ENCODE measurements at places on chromosomes 5 and 9.
A peak's percentile ranks its signal among the peaks of the same experiment; 100 is the strongest.

GRCh38 chr9:108994695-108995094, 18.6 kb downstream of the CTNNAL1 start:
- DNase-seq, result peak; percentile 12

DNA sequence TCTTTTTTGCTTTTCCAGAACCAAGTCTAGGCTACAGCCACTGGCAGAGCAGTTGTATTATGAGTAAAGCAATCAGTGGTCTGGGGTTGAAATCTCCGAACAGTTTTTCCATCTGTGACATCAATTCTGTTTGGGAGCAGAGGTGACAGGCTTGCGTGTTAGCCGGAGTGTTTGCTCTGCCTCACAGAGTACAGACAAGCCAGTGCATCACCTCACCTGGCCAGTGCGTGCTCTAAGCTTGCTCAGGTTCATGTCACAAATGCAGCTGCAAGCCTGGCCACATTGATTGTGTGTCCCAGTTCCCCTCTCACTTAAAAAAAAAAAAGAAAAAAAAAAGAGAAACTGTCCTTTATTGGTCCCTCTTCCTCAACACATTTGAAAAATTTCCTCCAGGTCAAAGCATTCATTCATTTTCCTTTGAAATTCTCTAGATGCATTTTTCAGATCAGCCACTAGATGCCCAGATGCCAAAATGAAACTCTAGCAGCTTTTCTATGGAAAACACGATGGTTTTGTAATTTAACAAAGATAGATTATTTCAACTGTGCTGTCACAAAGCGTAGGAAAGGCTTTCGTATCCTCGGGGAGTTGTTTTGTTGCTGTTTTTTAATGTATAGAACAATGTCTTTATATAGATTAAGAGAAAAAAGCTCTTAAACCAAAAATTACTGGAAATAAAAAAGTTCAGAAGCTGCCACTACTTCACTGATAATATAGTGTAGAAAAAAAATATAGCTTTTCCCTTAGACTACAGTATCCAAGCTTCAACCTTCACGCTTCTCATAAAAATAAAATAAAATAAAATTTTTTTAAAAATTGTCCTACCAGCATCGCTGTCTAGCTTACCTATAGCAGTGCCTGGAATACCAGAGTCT, 585.5 kb downstream of the TLE1 start:
- DNase-seq, result peak; percentile 23

- DNase-seq, result no peak
Measured at GRCh38 chr9:98644011-98644410, 64.7 kb downstream of the GABBR2 start.

GRCh38 chr5:35133186-35133585, 85.4 kb upstream of the AGXT2 start:
- DNase-seq, result peak; percentile 69

DNA sequence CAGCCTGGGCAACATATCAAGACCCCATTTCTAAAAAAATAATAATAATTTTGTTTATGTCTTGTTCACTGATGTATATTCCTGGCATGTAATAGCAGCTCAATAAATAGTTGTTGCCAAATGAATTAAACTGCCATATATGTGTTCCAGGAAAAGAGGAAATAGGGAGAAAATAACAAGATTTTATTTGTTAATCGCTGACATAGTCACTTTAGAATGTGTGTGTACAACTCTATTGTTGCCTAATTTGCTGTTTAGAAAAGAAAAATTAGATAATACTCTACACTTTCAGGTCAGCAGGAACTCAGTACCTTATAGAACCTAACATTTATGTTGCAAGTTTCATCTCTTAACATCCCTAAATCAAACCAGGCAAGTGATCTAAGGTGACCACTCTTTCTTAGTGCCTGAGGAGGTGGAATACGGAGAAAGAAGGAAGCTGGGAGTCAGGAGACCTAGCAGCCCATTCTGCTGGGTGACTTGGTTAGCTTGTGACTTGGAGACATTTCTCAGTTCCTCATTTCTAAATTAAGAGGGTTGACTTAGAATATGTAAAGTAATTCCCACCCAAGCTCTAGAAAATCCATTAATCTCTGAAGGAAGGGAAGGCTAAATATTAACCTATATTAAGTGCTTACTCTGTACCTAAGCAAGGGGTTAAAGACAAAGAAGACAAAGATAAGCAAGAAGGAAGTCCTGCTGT, 110.3 kb upstream of the IQGAP2 start:
- no peak for DNase-seq

DNA sequence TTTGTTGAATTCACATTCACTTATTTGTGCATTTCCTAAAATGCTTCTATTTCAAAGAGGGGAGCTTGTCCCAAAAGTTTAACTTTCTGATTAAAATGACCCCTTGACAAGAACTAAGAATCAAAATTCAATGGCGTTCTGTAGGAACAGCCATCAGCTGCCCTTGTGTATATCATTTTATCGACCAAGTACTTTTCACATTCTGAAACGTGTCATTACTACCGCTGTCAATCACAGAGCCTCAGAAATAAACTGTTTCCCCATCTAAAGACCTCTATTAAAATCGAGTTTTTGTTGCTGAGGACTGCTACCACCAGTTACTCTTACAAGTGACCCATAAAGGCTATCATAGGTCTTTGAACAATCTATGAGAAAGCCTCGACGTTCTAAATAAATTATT, 1.6 kb upstream of the FOXD1 start:
- DNase-seq, result no peak

DNA sequence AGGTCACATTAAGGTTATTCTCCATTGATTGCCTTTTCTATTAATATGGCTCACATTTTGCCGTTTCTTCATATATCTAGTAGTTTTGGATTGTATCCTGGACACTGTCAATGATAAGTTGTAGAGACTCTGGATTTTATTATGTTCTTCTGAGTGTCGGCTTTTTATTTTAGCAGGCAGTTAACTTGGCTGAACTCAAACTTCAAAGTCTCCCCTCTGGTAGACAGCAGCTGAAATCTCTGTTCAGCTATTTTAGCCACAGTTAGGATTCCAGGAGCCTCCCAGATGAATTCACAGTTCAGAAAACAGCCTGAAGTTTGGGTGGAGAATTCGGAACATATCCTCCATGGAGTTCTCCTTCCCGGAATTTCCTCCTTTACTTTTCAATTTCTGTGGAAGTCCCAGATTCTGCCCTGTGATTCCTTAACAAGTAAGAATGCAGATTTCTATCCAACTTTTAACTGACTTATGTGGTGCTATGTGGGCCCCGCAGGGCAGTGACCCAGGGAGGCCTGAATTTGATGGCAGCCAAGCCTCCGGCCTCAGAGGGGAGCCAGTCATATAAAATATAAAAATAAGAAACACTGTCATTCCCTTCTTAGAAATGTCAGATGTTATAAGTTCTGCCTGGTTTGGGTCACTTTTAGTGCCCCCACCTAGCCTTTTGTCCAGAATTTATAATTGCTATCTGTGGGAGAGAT, 39.3 kb upstream of the MVB12B start:
- DNase-seq, result no peak

GRCh38 chr9:113708821-113709713, 167.0 kb upstream of the ZNF618 start:
- no peak for DNase-seq

DNA sequence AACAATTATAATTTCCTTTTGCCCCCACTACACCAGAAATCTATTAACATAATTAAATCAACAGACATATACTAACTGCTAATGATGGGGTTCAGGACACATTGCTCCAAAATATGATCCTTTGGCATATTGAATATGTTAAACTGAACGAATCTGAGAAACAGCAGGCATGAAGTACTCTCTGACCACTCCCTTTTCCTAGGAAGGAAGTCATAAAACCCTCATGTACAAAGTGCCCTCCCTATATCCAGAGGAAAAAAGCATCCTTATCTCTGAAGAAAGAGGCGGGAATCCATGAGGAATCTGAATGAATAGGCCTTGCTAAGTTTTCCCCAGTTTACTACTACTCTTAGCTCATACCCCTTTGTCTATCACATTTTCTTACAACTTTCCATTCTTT, 67.9 kb downstream of the ADAMTS6 start:
- DNase-seq, result no peak

DNA sequence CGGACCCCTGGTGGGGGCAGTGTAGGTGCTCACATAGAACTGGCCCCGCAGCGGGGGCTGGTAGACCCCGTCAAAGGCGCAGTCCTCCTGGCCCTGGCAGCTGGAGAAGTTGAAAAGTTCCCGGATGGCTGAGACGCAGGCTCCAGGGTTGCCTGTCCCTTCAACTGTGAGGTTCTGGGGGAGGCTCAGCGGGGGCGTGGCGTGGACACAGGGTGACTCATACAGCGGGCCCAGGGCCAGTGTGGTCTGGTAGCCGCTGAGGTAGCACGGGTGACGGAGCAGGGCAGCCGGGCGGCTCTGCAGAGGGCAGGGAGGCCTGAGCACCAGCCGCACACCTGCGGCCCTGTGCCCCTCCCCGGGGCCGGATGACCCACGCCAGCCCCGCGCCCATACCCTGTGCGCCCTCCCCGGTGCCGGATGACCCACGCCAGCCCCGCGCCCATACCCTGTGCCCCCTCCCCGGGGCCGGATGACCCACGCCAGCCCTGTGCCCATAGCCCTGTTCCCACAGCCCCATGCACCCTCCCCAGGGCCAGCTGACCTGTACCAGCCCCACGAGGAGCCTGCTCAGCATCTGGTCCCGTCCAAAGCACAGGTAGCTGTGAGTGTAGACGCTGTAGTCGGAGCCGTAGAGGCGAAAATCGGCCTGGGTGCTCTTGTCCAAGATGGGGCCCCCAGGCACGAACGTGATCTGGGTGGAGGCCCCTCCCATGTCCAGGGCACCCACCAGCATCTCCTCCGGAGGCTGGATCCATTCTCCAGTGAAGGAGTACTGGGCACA, 5.0 kb downstream of the ENTPD8 start:
- peak; percentile 93 for DNase-seq

DNA sequence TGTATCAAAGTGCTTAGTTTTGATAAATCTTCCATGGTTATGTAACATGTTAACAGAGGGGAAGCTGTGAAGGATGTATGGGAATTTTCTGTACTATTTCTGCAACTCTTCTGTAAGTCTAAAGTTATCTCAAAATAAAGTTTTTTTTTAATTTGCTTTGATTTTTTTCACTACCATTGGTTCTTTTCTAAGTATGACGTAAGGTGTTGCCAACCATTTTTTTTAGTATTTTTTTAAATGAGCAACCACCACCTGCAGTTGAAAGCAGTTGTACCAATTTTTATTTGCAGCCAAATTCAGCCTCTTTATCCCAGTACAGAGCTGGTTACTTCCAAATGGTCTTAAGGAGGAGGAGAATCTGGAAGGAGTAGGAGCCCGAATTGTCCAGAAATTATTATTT, 192.2 kb downstream of the CHSY3 start:
- no peak for DNase-seq

- DNase-seq, result peak; percentile 72
Measured at GRCh38 chr5:135392256-135392655, 6.8 kb downstream of the MACROH2A1 start.

DNA sequence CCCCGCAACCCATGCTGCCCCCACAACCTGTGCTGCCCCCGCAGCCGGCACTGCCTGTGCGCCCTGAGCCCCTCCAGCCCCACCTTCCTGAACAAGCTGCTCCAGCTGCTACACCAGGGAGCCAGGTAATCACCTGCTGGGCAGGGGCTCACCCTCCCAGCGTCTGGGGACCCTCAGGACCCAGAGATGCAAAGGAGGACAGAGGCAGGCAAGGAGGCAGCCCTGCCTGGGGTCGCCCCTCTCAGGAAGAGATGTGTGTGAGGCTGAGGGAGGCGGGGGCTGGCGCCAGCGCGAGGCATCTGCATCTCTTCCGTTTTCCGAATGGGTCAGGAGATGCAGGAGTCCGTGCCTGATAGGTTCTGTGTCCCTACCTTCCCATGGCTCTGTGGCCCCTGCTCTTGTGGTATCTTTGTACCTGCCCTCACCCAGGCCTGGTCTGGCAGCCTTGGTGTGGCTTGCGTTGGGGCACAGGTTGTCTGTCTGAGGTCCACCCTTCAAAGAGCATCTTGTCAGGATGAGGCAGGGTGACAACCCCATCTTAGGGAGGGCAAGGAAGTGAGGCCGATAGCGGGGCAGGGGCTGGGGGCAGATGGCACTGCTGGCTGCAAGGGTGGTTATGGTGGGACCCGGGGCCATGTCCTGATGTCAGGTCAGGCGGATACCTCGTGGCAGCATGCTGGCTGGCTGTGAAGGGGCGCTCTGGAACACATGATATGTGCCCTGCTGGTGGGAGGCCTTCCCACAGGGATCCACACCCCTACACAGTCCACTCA, 75.7 kb downstream of the WNK2 start:
- no peak for DNase-seq

DNA sequence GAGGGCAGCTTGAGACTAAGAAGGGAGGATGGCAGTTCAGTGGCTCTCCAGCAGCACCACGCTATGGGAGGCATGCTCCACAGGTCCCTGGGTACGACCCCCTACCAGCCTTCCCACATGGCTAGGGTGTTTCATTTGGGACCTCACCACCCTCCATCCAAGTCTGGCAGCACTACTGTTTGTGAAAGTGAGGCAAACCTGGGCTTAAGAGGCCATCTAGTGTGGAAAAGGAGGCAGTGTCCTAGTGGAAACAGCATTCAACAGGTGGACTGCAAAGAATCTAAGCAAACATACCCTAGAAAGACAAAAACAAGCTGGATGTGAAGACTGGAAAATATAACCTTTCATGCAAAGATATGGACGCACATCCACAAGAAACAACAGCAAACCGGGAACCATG, 4.8 kb upstream of the C5orf47 start:
- peak; percentile 48 for DNase-seq

DNA sequence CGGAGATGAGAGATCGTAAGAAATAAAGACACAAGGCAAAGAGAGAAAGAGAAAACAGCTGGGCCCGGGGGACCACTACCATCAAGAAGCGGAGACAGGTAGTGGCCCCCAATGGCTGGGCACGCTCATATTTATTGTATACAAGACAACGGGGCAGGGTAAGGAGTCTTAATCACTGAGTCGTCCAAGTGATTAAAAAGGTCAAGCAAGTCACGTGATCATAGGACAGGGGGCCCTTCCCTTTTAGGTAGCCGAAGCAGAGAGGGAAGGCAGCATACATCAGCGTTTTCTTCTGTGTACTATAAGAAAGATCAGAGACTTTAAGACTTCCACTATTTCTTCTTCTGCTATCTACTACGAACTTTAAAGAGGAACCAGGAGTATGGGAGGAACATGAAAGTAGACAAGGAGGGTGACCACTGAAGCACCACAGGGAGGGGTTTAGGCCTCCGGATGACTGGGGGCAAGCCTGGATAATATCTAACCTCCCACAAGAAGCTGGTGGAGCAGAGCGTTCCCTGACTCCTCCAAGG, 24.6 kb upstream of the QSOX2 start:
- no peak for DNase-seq

DNA sequence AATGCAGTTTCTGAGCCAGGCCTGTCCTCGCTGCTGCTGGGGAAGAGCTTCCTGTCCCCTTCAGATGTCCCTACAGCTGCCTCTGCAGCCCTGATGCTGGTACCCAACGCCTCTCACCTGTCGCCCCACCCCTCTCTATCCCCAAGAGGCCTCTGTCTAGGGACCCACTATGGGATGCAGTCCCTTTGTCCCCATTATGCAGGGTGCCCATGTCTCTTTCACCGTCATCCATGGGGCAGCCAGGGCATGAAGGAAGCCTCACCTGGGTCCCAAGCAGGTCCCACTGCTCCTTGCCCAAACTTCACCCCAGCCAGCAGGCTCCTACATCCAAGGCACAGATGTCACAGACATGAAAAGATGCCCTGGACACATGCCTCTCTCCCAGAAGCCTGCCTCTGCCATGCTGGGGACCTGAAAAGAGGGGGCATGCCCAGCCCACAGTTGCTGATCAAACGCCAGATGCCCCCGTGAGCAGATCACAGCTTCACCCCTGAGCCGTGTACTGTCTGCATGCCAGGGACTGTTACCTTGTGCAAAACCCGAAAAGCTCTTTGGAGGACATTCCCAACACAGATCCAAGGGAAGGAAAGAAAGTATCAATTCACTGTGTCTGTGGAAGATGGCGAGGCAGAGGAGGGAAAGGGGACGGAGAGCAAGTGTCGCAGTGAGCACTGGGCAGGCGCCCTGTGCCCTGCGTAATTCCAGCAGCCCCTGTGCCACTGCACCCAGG, 81.0 kb downstream of the ADAMTS2 start:
- DNase-seq, result no peak
